T-helper 22 cell (primary cell): ENCODE measurements at places on chromosomes 5 and 9.

DNA sequence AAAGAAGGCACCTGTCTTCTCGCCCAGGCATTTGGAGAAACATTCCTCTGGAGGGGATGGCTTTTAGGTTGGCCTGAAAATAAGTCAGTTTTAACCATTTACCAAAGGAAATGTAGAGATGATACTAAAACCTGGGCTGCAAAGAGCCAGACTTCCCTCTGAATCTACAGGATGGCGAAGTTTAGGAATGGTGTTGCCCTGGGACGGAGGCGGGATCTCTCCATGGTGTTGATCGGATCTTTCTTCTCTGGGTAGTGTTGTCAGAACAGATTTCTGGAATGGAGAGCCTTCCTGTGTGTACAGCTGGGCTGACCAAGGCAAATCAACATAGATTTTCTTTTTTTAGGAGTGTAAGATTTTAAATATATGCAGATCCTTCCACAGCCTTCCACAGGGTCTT lies 159.2 kb downstream of the PDZD2 start:
- DNase-seq: no peak

DNA sequence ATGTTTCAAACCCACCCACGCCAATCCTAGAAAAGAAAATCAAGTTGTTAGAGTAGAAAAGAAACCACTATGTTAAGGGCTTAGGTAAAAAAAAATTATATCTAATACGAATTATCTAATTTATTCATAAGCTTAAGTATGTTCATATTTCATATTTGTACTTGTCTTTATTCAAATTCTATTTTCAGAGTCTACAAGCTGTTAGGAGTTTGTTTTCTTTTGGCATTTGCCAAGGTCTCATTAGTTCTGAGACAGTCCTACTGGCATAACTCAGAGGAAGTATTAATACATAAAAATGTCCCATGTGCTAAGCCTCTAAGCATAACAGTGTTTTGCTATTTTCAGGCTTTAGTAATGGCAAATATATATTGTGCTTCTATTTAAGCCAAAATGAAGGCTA lies 57.6 kb downstream of the STARD4 start:
- no peak for DNase-seq

GRCh38 chr5:96492459-96493047 lies 59.5 kb upstream of the PCSK1 start:
- no peak for DNase-seq

DNA sequence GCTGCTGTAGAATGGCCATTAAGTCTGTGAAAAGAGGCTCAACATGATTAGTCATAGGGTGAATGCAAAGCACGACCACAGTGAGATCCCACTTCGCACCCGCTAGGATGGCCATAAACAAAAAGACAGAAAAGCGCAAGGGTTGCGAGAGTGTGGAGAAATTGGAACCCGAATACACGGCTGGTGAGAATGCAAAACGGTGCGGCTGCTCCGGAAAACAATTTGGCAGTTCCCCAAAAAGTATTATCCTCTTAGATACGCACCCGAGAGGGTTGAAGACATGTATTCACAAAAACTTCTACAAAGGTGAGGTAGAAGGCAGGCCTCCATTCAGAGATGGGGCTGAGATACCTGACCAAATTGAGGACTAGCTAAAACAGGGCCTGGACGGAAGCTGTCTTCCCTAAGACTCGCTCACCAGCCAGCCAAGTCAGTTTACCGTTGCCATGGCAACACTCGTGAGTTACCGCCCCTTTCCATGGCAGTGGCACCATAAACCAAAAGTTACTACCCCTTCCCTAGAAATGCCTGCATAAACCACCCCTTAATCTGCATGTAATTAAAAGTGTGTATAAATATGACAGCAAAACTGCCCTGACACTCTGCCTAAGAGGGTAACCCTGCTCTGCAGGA lies 726 bp upstream of the PSMB7 start:
- no peak for DNase-seq

GRCh38 chr9:37908698-37909186 lies 4.8 kb upstream of the SLC25A51 start:
- DNase-seq: no peak

DNA sequence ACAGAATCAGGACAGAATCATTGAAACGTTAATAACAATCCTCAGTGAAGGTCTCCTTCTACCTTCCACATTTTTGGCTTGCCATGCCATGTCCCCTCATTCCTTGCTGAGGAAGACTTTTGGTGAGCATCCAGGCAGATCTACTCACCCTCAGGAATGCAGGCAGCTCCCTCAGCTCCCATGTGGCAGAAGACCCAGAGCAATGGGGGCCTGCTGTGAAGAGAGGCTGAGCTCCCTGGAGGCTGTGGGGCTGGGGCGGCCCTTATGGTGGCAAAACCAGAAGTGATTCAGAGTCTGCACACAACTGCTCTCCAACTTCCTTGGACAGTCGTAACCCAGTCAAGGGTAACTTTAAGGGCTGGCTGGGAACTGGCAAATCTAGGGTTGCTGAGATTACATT lies 247.2 kb upstream of the EFNA5 start:
- DNase-seq: no peak

GRCh38 chr5:87231037-87231808 lies 36.5 kb upstream of the RASA1 start:
- no peak for DNase-seq

- no peak for DNase-seq
These were observed 5.0 kb downstream of the ZNF189 start for GRCh38 chr9:101403516-101404285.

DNA sequence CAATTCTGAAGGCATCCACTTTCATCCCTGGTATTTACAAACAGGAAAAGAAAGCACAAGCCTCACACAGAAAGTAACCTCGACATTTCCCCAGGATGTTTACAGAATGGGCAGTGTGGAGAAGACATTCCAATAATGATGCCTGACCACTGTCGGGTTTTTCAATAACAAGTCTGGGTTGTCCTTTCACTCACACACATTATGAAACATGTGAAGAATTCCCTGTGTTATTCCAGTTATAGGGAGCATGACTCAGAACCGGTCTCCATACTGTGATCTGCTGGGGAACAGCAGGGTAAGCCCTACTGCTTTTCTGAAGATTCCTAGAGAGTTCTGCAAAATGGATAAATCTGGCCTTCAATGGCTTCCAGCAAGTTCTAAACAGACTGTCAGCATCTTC lies 155.3 kb downstream of the ADAMTS12 start:
- no peak for DNase-seq

- peak; percentile 9 for DNase-seq
These were observed 92.0 kb downstream of the SV2C start for GRCh38 chr5:76175051-76175666.

DNA sequence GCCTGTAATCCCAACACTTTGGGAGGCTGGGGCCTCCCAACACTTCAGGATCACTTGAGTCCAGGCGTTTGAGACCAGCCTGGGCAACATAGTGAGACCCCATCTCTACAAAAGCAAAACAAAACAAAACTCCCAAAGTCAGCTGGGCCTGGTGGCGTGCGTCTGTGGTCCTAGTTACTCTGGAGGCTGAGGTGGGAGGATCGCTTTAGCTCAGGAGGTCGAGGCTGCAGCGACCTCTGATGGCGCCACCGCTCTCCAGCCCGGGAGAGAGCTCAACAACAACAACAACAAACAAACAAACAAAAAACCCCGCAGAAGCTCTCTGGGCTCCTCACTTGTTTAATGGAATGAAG lies 528 bp downstream of the ACOT12 start:
- no peak for DNase-seq

DNA sequence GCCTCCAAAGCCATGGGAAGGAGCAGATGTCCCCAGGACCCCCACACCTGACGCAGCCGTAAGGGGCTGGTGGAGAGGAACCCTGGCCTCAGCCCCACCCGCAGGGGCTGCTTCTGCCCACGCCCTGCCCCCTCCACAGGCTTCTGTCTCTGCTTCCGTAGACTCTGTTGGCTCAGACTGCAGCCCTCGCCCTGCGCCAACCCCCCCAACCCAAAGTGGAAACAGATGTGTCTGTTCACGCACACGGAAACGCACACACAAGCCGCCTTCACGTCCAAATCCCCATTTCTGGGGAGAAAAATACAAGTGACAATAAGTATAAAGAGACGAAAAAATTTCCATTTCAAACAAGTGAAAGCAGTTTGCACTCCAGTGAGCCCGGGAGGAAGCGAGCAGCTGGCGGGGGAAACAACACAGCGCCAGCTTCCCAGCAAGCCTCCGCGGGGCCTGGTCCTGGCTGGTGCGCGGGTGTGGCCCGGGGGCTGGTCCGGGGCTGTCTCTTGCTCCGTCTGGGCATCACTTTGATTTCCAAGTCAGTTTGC lies 32.6 kb upstream of the RXRA start:
- no peak for DNase-seq

GRCh38 chr9:124861342-124862229 lies at the start of the genes ARPC5L and RPL35:
Gene ARPC5L (plus strand): TSS chr9:124862130. CDS start chr9:124869291, 7,161 bp downstream.
Gene RPL35 (minus strand): TSS chr9:124861957. CDS start chr9:124861912, 45 bp downstream.
- DNase-seq: peak; percentile 91

- no peak for DNase-seq
These were observed 54.9 kb upstream of the ZSWIM6 start for GRCh38 chr5:61277190-61277589.

GRCh38 chr9:127186806-127187205 lies 64.4 kb upstream of the ANGPTL2 start:
- no peak for DNase-seq

GRCh38 chr5:78327761-78328510 lies 32.5 kb upstream of the SCAMP1 start:
- DNase-seq: no peak

GRCh38 chr5:167699432-167699831 lies 592.0 kb upstream of the WWC1 start:
- no peak for DNase-seq

- DNase-seq: no peak
These were observed 58.7 kb upstream of the TNFSF8 start for GRCh38 chr9:114988962-114989599.

GRCh38 chr5:176413255-176413565 lies 3.1 kb downstream of the CLTB start:
- no peak for DNase-seq

GRCh38 chr9:87140605-87141109 lies 193.4 kb upstream of the GAS1 start:
- DNase-seq: no peak

GRCh38 chr5:142317753-142318152 lies 7.1 kb downstream of the SPRY4 start:
- no peak for DNase-seq

GRCh38 chr5:159874263-159874662 lies 42.0 kb upstream of the ADRA1B start:
- no peak for DNase-seq

- no peak for DNase-seq
These were observed 48.8 kb downstream of the GRAMD2B start for GRCh38 chr5:126471875-126472537.

DNA sequence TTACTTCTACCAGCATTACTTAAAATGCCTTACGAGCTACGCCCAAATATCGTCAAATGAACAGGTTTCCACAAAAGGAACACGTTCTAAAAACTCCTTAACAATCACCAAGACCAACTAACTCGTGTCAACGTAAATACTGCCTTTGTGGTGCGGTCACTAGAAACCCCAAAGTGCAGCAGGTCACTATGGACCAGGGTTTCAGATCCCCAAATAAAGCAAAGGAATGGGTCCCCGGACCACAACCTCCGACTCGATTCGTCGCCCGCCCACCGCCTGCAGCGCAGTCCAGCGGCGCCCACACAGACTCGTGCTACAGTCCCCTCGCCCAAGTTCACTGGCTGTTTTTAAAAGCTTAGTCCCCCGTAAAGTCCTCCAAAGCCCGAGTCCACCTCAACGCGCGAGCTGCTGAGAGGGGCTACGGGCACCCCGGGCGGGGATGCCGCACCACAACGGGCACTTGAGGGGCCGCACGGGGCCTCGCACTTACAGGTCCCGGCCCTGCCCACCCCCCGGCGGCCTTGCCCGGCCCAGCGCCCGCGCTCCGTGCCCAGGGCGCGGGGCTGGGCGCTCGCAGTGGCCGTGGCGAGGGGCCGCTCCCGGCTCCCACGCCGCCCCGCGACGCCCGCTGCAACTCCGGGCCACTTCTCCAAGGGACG lies 1.1 kb downstream of the NFIB start:
- no peak for DNase-seq

DNA sequence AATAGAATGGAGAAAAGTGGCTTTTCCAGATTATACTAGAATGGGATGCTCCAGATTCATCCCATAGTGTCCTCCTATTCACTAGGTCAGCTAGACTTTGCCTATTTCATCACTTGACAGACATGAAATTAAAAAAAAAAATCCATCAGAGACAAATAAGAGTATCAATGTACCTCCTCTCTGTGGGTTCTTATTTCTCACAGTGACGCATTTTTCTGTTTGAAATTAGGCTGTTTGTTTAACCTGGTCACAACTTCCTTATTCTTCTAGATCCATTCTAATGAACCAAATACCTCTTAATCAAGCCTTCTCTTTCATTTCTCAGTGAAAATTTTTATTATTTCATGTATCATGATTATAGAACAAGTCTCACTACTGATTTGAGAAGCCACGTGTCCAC lies 305.4 kb downstream of the SEMA5A start:
- DNase-seq: no peak

- no peak for DNase-seq
These were observed at the start of gene OR1N2 for GRCh38 chr9:122552812-122553211. Gene OR1N2 (plus strand): TSS chr9:122553112. CDS start chr9:122553212, 100 bp downstream.

DNA sequence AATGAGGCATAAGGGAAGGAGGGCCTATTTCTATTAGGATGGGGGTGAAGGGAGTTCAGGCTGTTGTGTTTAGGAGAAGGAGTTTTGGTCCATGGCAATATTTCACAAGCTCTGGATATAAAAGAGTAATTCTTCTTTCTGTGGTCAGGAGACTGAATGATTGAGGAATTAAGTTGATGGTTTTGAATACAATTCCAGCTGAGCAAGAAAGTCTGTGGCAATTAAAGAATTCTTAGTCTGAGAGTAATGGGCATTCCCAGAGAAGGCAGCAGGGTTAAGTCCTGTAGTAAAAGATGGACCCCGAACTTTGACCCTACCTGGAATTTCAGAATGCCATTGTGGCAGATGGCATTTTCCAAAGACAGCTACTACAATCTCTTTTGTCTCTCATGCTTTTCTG lies 202.6 kb downstream of the TLE4 start:
- no peak for DNase-seq

DNA sequence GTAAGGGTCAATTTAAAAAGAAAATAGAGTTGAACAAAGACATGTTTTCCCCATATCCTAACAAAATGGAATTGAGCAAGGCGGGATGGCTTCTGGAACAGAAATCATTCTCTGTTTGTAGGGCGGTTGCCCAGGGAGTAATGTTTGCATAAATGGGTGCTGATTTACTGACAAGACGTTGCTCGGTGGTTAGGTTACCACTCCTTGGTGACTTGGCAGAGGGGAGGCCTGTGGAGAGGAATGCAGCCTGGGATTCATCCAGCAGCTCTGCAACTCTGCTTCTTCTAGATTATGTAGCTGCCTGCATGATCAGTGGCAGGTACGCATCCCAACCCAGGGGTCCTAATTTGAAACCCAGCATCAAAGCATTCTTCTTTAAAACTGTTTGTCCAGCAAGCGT lies 200.2 kb downstream of the CFAP90 start:
- no peak for DNase-seq

DNA sequence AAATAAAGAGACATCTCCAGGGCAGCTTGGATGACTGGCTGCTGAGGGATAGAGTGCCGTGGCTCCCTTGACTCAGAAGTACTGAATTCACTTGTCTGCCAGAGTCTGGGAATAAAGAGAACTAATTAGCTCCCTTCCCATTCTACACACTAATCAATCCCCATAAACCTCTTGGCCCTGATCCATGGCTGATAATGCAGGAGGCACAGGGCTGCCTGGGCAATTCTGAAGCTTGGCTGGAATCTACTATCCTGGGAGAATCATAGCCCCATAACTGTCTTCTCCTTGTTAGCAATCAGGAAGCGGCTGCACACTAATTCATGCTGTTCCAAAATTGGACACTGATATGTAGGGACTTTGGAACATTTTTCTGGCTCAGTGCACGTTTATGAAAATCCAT lies 197.7 kb downstream of the PTTG1 start:
- DNase-seq: no peak

- DNase-seq: no peak
These were observed 94.8 kb downstream of the RCL1 start for GRCh38 chr9:4887556-4887955.
